ENCODE measurements at places on chromosomes 3 and 15.

DNA sequence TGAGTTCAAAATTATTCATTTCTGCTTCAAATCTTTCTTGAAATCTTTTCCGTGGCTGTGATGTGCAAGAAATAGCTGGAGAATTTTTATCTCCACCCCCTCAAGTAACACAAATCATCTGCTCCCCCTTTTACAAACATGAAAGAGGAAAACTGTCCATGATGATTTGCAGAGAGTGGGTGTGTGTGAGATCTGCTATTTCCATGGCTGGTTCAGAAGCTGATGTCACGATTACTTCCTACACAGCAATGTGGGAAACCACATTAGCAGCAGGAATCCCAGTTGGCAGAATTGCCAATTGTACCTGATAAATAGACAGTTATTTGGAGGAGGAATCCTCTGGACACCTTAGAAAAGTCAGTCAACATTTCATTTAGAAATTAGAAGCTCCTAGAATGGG is 75.2 kb upstream of the GRM7 start:
- no peak for DNase-seq

GRCh38 chr3:34727700-34728099 is 911.6 kb upstream of the ARPP21 start:
- DNase-seq, result no peak

DNA sequence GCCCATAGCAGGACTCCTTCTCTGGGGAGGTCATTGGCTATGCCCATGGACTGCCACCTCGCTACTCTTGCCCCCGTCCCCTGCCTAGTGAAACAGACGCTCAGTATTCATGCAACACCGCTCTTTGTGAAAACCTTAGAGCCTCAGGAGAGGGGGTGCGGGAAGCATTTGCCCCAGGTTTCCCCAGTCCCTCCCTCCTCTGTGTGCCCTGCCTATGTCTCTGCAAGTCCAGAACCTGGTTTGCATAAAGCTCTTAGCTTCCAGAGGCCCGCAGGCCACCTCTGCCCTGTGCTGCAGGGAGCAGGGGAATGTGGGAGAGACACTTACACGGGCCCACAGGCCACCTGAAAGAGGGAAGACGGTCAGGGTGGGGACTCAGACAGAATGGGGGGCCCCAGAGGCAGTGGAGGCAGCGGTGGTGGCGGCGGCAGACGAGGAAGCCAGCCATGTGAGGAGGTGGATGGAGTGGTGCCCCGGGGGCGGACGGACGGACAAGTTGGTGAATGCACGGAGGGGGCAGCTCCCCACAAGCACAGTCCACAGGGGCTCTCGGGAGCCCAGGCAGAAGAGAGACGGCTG is 33.8 kb upstream of the CTSH start:
- DNase-seq, result no peak

DNA sequence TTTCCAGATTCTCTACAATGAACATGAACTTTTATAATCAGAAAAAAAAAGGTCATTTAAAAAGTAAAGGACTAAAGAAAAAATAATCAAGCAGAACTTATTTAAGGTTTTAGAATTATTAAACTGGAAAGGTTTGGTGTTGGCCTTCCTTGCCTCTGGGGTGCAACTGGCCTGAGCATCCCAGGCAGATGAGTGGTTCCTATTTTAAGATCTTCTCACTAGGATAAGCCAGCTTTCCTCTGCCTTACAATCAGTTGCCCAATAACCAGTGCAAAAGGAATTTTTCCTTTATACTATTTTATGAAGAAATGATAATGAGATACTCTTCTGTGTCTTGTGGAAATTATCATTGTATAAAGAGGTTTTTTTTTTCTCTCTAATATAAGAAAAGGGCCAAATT is 56.6 kb downstream of the SEC22A start:
- no peak for DNase-seq

GRCh38 chr3:123028233-123028828 is 768 bp upstream of the SEMA5B start:
- DNase-seq, result no peak

GRCh38 chr3:6723205-6723604 is 137.7 kb upstream of the GRM7 start:
- DNase-seq, result no peak

DNA sequence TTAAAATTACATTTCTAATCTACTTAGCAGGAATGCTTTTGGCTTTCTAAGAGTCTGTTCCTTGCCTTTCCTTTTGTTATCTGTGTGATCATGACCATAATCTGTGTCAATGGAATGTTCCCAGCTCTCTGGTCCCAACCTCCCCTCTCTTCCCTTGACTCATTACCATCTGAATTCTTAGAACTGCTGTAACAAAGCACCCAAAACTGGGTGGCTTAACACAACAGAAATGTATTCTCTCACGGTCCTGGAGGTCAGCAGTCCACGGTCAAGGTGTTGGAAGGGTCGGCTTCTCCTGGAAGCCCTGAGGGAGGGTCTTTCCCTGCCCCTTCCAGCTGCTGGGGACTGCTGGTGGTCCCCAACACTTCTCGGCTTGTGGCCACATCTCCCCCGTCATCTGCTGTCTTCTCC is 81.1 kb downstream of the LRRK1 start:
- no peak for DNase-seq

DNA sequence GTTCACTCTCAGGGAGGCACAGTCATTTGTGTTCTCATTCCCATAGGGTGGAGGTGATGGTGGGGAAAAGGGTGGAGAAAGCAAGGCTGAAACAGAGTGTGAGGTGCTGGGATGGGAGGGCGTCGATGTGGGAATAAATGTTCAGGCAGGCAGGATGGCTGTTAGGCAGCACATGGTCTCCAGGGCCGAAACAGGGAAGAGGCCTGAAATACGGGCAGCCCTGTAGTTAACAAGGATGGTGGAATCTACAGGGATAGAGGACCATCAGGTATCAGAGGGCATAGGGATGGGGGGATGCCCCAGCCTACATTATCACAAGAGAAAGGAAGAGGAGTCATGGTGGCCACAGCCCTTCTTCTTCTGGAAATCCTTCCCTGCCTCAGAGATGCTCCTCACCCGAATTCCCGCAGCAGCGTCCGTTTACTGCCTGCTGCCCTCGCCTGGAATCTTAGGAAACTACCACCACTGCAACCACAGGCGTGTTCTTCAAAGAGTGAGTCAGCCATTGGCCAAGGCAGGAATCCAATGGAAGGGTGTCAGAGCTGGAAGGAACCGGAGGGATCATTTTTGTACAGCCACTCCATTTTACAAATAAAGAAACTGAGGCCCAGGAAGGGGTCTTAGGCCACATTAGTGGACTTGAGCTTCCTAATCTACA is 49.7 kb upstream of the POMGNT2 start:
- DNase-seq, result peak; percentile 66

DNA sequence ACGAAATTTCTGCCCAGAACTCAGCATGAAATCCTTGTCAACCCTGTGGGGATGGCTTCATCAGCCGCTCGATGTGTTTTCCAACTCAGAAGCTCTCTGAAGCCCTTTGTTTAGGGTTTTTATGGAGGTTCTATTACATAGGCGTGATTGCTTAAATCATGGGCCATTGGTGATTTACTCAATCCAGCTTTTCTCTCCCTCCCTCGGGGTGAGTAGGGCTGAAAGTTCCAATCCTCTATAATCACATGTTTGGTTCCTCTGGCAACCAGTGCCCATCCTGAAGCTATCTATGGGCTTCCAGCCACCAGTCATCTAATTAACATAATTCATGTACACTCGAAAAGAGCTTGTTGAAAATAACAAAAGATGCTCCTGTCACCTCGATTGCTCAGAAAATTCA is 51.6 kb downstream of the GATM start:
- DNase-seq, result no peak

GRCh38 chr15:48925714-48926223 is 38.0 kb downstream of the SHC4 start:
- DNase-seq, result no peak

DNA sequence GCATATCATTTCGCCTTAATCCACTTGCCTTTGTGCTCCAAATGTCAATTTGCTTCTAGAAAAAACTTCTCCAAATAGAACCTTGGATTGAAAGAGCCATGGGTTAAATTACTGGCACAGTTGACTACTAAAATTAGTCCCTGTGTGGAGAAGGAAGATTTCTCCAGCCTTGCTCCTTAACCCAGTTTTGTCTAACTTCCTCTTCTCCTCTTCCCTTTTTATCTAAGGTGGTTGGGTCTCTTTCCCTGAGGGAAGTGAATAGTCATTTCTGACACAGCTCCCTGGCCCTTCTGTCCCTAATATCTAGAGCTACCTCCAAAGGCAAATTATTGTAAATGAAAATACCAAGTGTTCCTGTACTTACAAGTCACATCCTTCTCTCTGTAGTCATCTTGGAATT is 527.9 kb upstream of the TBL1XR1 start:
- no peak for DNase-seq

DNA sequence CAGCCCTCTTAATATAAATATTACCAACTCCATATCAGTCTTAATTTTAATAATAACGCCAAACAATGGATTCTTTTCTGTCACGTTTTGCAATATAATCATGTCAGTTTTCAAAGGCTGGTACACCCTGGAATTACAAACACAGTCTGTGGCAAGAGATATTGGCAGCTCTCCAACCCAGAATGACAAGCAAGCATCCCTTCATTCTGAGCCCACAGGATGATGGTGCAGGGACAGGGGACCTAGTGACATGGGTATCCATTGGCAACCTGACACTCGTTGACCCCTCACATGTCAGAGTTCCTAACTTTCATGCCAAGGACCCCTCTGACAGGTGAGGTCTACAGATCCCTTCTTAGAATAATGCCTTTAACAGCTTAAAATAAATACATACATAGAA is 154.5 kb upstream of the TSC22D2 start:
- DNase-seq, result no peak

DNA sequence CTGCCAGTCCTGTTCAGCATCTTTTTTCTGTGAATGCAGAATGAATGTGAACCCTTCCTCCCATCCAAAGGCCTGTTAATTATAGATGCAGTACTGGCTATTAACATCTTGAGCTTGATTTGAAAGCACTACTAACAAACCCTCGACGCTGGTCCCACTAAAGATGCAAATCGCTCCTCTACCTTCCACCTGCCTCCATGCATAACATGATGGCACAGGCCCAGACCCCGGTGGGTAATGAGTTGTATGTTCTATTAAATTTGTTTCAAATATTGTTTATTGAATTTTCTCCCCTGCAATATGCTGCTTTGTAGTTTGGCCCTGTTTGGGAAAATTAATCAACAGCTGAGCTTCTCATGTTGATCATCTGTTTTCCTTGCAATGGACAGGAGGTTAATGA is 69.3 kb downstream of the RAB11A start:
- no peak for DNase-seq

DNA sequence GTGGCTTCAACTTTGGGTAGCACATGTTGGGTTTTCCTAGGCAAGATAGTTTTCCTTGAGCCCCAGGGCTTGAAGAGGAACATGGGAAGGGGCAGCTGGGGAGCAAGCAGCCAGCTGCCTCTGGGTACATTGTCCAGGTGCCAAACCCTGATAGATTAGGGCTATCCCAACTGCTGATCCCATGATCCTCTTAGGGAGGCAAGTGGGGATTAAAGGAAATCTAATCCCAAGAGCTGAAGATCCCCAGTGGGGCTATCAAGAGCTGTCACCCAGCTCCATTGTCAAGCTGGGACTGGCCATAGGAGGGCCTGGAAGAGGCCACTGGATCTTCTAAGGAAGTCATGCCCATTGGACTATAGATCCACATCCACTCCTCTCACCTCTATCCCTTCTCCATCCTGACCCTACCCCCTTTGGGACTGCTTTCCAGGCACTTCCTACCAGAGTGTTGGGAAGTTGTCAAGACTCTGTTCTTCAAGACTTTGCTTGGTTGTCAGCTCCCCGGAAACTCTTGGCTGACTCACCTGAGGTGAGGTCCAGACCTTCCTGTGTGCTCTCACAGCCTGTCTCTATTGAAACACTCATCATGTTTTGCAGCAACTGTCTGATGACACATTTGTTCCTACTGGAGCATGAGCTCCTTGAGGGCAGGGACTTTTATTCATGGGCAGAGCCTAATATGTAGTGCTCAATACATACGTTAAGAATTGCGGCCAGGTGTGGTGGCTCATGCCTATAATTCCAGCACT is 5.9 kb downstream of the CAMK2N2 start:
- no peak for DNase-seq

- no peak for DNase-seq
These were observed 13.3 kb upstream of the ZXDC start for GRCh38 chr3:126488886-126489569.

- DNase-seq, result no peak
These were observed 23.6 kb downstream of the DUT start for GRCh38 chr15:48354694-48355303.

GRCh38 chr15:29880341-29880740 is 58.1 kb upstream of the TJP1 start:
- no peak for DNase-seq

- no peak for DNase-seq
These were observed 17.6 kb upstream of the PIGZ start for GRCh38 chr3:196985954-196986885.

GRCh38 chr15:79128556-79128955 is 38.0 kb upstream of the RASGRF1 start:
- DNase-seq, result no peak

DNA sequence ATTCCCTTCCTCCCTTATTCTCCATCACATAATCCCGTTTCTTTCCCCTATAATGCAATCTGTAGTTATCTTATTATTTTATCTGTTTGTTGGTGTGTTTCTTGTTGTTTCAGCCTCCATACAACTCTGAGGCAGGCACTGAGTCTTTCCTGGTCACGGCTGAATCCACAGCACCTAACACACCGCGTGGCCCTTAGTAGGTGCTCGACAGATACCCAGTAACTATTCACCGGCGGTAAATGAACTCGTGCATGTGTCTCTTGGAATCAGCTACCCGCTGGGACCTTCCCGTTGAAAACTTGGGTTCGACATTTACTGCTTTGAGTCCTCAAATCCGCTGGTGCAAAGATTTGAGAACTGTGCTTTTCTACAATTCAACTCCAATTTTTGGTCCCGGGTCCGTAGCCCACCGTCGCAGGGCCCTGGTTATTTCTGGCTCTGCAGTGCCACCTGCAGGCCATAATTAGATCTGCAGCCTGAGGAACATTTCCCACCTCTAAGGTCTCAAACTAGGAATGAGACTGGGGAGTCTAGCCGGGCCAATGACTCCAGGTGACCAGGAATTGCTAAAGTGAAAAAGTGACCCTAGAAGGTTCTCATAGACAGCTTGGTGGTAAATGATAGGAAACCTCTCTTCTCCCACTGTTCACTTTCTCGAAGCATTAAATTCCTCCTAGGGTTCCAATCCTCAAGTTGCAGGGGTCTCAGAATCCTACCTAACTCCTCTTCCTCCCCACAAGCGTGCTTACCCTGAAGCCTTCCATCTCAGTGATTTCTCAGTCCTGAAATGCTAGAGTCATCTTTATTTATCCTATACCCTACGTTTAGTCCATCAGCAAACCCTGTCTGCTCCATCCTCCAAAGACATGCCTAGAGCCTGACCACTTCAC is 40.0 kb upstream of the TRH start:
- peak; percentile 42 for DNase-seq

DNA sequence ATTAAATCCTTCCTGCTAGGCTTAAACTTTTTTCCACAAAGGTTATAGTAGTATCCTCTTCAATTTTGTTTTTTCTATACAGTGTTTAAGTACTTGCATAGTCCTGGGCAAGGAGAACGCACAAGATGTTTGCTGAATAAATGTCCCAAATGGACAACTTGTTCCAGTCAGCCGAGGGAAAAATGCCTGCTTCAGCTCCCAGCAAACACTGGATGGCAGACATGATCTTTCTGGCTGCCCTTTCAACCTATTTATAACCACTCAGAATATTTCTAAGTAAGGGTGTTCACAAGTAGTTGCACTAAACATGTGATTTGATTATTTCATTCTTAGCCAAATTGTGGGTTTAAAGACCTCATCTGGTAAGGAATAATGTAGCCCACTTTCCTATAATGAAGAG is 29.8 kb downstream of the GNB4 start:
- DNase-seq, result no peak

- no peak for DNase-seq
These were observed 398.7 kb downstream of the SHQ1 start for GRCh38 chr3:72449551-72449950.
